ENCODE measurements at places on chromosomes 6 and 20. TPM values are rescaled to one million over a fixed set of nuclear protein-coding genes. Genes with fewer than 3 reads are reported as not detected.

DNA sequence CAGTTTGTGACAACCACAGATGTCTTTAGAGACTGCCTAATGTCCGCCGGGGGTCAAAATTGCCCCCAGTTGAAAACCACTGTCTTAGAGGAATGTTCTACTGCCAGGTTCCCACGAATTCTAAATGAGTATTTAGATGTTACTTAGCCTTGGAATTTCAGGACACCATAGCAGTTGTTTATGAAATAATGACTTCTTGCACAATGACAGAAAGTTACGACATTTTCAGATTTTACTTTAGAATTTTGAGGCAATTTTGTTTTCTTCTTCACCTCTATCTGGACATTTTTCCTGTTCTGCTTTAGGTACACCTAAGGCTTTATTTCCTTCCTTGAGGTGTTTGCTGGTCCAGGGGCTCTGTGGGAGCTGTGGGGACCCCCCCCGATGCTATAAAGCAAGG lies 83.4 kb downstream of the CCDC170 start:
- no peak for DNase-seq

DNA sequence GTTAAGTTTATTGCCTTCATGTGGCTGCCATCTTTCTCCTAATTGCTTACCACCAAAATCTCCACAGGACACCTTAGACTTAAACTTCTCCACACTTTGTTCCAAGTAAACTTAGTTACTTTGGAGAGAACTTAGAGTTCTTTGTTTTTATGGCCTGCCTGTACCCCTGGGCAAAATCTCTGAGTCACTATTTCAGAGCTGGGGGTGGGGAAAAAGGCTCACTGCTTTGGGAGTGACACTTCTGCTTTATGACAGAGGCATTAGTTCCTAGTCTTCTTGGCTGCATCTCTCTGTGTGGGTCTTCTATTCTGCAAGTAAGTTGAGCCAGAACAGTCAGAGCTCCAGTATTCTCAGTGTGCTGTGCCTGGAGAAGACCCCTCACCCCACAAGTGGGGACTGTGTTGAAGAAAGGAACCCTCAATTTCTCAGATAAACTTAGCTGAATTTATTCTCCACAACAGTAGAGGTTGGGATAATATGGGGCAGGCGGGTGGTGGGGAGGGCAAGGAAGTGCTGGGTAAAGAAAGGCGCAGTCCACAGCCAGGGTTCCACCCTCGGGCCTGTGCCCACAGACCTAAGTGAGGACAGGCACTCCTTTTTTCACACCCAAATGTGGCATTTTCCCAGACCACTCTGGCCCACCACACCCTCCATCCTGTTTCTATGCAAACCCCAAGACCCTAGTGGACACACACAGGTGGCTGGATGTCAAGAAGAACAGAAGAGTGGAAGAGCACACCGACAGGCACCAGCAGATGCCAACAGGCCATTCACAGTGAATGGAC lies 636.6 kb upstream of the MAN1A1 start:
- no peak for DNase-seq

ZNF318 gene
- 15.8 TPM for total RNA-seq

DNA sequence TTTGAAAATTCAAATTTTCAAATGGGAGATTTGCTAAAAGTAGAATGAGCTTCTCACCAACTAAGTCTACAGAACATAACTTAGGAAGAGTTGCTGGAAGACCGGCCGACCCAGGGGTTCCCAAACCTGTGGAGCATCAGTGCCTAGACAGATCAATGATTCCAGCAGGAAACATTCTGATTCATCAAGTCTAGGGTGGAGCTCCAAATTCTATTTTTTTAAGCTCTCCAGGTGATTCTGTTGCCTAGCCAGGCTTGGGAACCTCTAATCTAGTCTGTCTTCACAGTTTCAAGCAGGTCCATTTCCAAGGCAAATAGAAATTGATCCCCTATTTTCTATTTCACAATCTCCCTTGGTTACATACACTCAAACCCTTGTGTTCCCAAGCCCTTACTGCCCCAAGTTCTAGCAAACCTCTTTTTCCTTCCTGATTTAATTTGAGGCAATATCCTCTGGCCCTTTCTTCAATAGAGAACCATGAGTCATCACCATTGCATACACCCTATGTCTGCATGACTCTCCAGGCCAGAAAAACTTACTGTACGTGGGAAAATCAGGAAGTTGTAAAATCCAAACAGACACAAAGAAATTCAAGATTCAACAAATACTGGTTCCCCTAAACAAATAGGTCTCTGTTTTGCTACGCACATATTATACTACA lies 8.9 kb downstream of the ATXN1 start:
- DNase-seq: no peak

DNA sequence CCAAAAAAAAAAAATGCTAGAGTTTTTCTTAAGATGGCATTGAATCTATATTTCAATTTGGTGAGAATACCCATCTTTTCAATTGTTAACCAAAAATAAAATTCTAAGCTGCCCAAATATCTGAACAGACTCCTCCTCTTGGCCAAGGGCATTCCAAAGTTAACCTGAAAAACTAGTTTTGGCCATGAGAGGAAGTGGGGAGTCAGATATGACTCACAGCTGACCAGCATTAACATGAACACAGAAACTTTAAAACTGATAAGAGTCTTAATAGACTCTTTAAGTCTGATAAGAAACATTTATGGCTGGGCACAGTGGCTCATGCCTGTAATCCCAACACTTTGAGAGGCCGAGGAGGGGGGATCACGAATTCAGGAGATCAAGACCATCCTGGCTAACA lies 171.3 kb downstream of the FAXC start:
- DNase-seq: no peak

- DNase-seq: no peak
Observed at GRCh38 chr6:89613790-89614189, 24.8 kb downstream of the LYRM2 start.

BMP2 gene
- total RNA-seq: 36.6 TPM

DNA sequence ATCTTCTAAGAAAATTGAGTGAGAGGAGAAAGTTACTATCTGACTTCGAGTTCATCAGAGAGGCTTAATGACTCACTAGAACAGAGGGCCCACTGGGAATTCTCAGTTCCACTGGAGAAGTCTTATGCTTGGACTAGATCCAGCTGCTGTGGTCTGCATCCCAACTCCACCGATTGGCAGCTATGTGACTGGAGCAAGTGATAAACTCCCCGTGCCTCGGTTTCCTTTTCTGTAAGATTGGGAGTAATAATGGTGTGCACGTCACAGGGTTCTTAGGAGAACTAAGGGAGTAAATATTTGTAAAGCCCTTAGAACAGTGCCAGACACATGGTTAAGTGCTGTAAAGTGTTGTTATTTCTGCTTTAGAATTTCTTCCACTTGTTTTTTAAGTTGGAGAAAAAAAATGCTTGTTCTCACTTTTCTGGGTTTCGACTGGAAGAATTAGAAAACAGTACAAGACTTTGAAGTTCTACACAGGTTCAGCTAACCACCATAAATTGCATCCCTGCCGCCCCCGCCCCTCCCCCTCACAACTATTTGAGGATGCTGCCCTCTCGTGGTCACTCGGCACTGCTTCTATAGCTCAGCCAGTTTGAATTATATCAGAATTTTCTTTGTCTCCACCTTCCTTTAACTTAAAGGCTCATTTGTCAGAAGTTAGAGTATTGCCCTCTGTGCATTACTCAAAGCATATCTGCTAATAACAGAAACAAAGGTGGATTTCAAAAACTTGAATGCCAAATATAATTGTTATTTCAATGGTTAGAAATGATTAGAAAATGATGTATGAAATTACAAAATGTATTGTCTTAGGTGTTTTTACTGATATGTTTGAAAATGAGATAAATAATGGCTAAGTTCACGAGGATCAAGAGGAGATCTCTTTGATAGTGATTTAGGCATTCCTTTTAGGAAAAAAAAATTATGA lies 95.0 kb upstream of the IFNGR1 start:
- DNase-seq: peak; percentile 76

DNA sequence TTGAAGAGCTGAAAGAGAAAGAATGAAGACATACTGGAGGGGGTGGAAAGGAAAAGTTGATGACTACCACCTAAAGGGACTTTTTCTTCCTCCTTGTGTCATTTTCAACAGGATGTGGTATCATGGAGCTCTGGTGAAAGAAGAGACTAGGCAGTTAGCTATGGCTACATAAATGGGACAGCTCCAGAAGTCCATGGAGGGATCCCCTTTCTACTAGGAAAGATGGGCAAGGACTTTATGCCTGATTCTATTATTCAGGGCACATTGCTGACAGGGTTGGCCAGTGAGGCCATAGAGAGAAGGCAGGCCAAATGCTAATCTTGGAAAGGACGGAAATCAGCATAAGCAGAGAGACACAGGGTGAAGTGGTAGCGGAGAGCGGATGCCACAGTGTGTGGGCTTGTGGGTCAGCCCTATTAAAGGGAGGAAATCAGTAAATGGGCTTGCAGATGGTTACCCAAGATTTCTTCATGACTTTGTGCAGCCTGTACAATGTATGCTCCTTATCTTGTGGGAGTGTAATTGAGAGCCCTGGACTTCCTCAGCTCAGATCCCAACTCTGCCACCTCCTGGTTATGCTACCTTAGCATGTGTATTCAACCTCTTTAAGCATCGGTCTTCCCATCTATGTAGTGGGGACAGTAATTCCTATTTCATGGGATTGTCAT lies 77.4 kb upstream of the TMEM170B start:
- no peak for DNase-seq

PDE7B gene
- 15.0 TPM for total RNA-seq

- no peak for DNase-seq
Observed at GRCh38 chr20:49431329-49431728, 51.1 kb downstream of the KCNB1 start.

DNA sequence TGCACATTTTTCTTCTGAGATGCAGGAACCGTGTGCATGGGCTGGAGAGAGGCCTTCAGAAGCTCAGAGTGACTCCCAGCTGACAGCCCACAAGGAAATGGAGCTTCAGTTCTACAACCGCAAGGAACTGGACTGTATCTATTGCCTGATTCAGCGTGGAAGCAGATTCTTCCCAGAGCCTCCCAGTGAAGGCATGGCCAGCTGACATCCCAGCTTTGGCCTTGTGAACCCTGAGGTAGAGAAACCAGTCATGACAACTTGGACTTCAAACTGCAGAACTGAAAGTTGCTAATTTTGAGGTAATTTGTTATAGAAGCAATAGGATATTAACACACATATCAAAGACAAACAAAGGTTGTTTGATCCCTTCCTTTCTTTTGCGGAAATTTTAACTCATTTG lies 94.3 kb upstream of the NOX3 start:
- DNase-seq: no peak

FOXC1 gene
- 4.1 TPM for total RNA-seq

DNA sequence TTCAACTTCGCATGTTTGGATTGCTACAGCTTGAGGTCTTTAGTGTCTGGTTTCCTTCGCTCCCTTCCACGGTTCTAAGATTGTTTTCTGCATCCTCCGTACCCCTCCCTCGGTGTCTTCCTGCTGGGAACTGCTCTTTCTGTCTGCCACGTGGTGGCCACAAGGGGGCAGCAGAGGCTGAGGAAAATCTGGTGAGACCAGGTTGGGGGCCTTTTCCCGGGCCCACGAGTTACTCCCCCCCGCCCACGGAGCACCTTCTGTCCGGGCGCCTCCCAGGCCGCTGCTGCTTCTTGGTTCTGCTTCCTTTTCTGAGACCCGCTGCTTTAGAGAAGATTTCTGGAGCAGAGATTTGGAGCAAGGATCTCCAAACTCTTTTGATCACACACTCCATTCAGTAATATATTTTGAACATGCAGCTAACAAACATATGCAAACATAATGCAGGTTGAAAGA lies 21.1 kb upstream of the NOTCH4 start:
- peak; percentile 66 for DNase-seq

GRCh38 chr20:58407201-58407873 lies 18.3 kb downstream of the VAPB start:
- no peak for DNase-seq

GRCh38 chr6:150640556-150641209 lies 41.0 kb downstream of the PLEKHG1 start:
- no peak for DNase-seq

GRCh38 chr6:10180138-10181074 lies 234.5 kb downstream of the TFAP2A start:
- DNase-seq: no peak

GRCh38 chr6:52307900-52308372 lies 23.4 kb upstream of the MCM3 start:
- no peak for DNase-seq

DNA sequence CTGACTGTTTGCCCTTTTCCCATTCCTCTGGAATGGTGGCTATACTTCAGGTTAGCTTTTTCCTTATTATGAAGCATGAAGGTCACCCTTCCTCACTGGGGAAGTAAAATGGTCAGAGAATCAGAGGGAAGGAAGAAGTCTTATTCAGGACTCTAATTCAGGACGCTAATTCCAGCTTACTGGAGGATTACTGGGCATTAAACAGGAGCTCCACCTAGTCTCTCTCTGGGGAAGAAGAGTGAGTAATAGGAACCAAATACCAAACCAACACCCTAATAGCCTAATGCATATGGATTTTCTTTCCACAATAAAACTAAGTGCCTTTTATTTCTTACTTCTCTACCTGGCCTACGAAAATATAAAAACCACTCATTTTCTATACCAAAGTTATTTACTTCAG lies 10.1 kb downstream of the CRISP1 start:
- DNase-seq: no peak

- DNase-seq: no peak
Observed at GRCh38 chr20:47041396-47041899, 146.8 kb downstream of the EYA2 start.

GRCh38 chr6:131212024-131212423 lies 76.8 kb downstream of the AKAP7 start:
- no peak for DNase-seq

IP6K3 gene
- total RNA-seq: 0.19 TPM

- DNase-seq: no peak
Observed at GRCh38 chr20:34129518-34130162, 17.6 kb upstream of the EIF2S2 start.

DNA sequence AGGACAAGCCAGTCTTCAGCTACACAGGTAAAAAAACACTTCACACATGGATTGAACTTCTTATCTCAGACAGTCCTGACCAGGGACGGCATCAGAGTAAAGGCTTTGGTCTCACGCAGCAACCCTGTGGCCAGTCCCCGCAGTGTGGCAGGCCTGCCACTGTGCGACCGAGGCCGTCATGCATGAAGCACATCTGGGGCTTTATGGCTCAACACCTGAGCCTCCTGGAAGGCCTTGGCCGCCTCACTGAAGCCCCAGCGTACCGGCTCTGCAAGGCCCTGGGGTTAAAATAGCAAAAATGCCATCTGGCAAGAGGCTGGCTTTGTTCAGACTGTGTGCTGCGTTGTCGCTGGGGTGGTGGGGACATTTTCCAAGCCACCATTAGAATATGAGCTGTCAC lies 32.8 kb downstream of the TBC1D7 start:
- no peak for DNase-seq

FOXF2 gene
- total RNA-seq: 1.1 TPM

DNA sequence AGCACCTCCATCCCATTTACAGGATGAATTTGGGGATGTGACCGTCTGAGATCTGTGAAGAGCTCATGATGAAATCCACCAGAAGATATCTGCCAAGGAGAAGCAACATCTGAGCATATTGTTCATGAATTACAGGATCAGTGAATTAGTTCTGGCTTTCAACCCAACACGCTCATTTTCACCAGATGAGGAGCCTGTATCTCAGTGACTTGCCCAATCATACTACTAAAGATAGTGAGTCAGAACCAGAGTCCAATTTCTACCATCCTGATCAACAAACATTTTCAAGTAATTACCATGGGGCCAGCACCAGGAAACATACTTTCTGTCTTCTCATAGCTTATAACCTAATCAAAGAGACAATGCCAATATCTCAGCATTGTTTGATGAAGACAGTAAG lies 116.6 kb downstream of the ZDHHC14 start:
- no peak for DNase-seq

GRCh38 chr20:45701104-45701503 lies 734 bp upstream of the WFDC13 start:
- no peak for DNase-seq

- DNase-seq: no peak
Observed at GRCh38 chr20:59324521-59325141, 24.2 kb downstream of the EDN3 start.

EYA2 gene
- 9.1 TPM for total RNA-seq

All from omental fat pad (tissue), 4 donors.